Ammon's horn (tissue), 1 donor: ENCODE measurements at places on chromosomes 6 and 20.

- no peak for DNase-seq
These were observed 212.9 kb upstream of the TBX18 start for GRCh38 chr6:84977363-84977705.

DNA sequence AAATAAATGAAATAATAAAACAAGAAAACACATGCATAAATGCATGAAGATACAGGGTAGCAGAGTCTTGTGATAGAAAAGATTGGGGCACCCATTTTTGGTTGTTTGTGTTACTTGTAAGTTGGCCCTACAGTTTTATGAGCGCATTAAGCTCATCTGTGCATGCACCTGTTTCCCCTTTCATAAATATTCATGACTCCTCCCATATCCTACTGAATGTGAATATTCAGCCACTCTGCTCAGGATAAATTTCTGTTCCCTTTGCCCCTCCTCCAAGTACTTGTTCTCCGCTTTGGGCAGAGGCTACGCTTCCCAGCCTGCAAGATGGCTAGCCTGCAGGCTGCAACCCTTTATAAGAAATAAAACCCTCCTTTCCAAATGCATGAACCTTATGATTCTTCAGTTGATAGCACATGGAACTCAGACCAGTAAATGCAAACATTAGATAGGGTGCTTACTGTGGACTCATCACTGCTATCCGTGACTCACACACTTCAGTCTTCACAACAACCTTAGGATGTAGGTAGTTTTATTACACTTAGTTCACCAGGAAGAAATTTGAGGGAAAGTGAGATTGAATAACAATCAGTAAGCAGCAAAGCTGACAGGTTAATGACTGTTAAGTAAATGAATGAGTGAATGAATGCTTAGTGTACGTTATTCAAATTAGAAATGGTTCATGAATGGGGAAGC lies 15.0 kb downstream of the ALDH8A1 start:
- no peak for DNase-seq

DNA sequence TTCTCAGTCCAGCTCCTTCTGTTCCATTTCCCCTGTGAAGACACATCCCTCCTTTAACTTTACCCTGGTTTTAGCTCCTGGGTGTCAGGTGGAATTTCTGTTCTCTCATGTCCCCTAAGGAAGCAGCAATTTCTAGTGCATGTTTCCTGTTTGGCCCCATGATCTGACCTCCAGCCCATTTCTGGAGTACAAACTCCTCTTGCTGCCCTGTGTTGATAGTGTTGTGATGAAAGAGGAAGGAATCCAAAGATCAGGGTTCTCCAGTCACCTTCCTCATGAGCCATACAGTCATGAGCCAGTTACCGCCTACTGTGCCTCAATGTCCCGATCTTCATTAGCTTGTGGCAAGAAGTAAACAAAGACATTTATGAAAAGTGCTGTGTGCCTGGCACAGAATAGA lies 97.4 kb downstream of the PHACTR1 start:
- no peak for DNase-seq

- DNase-seq: no peak
These were observed 12.1 kb downstream of the MICB start for GRCh38 chr6:31510007-31510406.

DNA sequence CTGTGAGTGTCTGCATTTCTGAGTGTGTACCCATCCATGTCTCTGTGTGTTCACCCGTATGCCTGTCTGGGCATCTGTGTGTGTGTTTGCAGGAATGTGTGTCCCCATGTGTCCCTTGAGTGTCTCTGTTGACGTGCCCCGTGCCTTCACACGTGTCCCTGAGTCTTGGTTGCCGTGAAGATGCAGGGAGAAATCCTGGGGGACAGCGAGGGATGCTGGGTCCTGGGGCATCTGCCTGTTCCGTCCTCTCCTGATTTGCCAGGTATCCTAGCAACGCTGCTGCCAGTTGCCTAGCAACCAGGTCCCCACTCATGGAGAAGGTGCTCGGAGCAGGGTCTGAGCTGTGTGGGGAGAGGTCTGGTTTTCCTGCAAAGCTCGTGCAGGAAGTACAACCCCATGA lies 6.0 kb upstream of the LKAAEAR1 start:
- no peak for DNase-seq

- DNase-seq: no peak
These were observed 39.7 kb downstream of the SYNJ2 start for GRCh38 chr6:158021376-158021775.

DNA sequence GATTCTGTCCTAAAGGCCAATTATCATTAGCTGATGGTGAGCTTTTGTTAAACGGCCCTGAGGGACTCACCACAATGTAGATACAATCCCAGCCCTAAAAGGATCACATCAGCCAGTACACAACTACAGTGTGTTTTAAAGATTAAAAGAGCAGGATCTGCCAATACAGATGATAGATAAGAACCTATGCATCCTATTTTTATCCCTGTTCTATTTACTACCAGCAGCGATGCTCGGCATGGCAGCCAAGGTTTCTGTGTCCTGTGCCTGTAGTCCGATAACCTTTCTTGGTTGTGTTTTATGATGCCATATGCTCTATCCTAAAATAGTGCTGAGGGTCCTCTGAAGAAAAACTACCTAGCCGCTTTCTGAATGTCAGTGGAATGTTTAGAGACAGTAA lies 289.4 kb downstream of the PHACTR1 start:
- DNase-seq: no peak

DNA sequence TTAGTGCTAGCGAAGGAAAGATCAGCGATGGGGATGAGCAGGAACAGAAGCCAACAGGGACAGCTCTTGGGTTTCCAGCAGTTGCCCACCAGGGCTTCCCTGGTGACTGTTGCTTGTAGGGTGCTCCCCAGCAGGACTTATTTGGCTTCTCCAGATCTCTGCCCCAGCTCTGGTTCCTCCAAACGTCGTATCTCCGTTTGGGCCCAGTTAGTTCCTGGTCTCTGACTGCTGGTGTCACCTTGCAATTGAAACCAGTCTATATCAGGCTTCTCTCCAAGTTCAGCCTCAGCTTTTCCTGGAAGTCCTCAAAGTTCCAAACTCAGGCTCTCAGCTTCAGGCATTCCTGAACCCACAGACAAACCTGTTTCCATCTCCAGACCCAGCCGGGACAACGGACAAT lies 70.8 kb upstream of the NXT1 start:
- no peak for DNase-seq

- DNase-seq: peak; percentile 40
These were observed 36.4 kb upstream of the RNF144B start for GRCh38 chr6:18350712-18351111.

GRCh38 chr6:36847152-36847551 lies 7.9 kb upstream of the CPNE5 start:
- no peak for DNase-seq

- DNase-seq: no peak
These were observed 73.2 kb downstream of the QRSL1 start for GRCh38 chr6:106702451-106703110.

- no peak for DNase-seq
These were observed 15.0 kb upstream of the DSE start for GRCh38 chr6:116355796-116356195.

- peak; percentile 37 for DNase-seq
These were observed 29.1 kb upstream of the SLC2A12 start for GRCh38 chr6:134081506-134081905.

DNA sequence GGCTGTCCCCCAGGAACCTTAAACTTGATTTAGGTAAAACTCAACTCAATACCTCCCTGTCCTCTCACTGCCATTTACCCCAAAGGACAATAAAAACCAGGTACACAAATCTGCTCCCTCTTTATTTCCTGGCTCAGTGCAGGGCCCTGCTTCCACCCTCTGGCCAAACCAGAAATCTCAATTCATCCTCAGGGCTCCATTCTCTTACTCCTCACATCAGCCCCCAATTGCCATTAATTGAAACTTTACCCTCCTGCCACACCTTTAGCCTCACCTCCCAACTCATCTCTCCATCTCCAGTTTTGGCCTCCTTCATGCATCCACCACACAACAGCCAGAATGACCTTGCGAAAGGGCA lies 10.5 kb downstream of the ZBTB2 start:
- DNase-seq: no peak

GRCh38 chr20:25668446-25668845 lies 28.2 kb downstream of the ZNF337 start:
- no peak for DNase-seq

DNA sequence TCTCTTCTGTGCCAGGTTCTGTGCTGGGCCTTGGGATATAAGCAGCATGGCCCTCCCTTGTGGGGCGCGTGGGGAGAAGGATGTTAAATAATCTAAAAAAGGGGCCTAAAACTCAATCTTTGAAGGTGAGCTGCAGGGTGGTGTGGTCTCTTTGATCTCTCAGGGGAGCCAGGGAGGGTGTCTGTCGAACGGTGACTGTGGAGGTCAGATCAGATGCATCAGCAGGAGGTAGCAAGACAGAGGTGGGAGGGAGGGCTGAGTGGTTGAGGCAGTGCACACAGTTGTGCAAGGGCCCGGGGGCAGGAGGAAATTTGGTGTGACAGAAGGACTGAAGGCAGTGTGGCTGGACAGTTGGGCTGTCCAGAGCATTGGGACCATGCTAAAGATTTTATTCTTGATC lies 287.3 kb downstream of the BMP7 start:
- no peak for DNase-seq

DNA sequence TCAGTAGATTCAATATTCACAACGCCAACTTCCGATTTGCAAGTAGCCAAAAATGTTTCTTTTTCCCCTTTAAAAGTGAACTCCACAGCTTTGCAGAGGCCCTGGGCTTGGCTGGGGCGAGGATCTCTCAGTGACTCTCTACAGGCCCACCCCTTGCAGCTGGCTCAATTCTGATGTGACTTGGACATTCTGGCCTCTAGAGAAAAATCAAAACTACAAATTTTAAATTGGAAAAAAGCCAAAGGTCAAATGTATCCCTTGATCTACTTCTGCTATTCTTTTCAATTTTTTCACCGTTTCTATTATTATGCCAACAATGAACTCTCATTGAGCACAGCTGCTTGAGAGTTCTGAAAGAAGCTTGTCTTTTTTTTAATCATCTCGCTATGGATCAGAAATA lies 245.9 kb upstream of the HS3ST5 start:
- DNase-seq: no peak
